ENCODE measurements at places on chromosomes 1 and 21. TPM values are rescaled to one million over a fixed set of nuclear protein-coding genes. Genes with fewer than 3 reads are reported as not detected.

The DYRK3 gene
- 21.1 TPM for total RNA-seq

- H3K4me1 ChIP-seq: no peaks in the 10 kb centered on the region
- 0 out of 2 replicates have a peak, but pooled peaks cover 2% of the 10 kb centered on the region for H3K27me3 ChIP-seq
- no peak overlapping the region for H3K4me3 ChIP-seq
- H3K27ac ChIP-seq: no peak overlapping the region
Observed at GRCh38 chr1:117045644-117046043, 14.5 kb upstream of the TTF2 start.

GRCh38 chr1:116133696-116134475 lies 22.7 kb downstream of the MAB21L3 start:
- no peak overlapping the region for H3K4me3 ChIP-seq
- H3K27me3 ChIP-seq: peaks cover 26% of the 10 kb centered on the region
- DNase-seq: no peak
- no peaks in the 10 kb centered on the region for H3K4me1 ChIP-seq
- no peak overlapping the region for H3K27ac ChIP-seq

DNA sequence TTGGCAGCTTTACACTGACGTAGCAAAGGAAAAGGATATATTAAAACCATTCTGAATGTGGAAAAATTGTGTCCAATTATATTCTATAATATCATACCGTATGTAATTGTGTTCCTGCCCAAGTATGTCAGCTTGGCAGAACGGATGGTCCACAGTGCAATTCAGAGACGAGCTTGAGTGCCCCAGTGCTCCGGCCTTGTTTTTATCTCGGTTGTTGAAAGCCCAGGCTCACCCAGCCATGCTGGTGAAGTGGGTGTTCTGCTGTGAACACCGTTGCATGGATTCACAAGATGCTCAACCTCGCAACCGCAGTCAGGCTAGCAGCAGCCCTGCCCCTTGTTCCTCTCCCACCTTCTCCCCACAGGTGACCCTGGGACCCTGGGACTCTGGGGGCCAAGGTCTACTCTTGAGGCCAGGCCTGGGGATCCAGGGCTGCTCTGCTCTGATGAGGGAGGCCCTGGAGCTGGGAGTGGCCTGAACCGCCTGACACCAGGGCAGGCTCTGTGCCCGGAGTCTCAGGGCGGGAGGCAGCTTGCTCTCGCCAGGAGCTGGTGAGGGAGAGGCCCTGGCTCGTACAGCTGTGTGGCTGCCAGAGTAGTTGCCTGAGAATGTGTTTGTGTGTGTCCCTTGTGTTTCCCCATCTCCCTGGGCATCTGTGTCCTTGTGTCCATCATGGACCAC lies 11.2 kb downstream of the PTPRF start:
- H3K27me3 ChIP-seq: no peaks in the 10 kb centered on the region
- H3K27ac ChIP-seq: no peak overlapping the region
- H3K36me3 ChIP-seq: peaks cover 28% of the 10 kb centered on the region
- DNase-seq: no peak

DNA sequence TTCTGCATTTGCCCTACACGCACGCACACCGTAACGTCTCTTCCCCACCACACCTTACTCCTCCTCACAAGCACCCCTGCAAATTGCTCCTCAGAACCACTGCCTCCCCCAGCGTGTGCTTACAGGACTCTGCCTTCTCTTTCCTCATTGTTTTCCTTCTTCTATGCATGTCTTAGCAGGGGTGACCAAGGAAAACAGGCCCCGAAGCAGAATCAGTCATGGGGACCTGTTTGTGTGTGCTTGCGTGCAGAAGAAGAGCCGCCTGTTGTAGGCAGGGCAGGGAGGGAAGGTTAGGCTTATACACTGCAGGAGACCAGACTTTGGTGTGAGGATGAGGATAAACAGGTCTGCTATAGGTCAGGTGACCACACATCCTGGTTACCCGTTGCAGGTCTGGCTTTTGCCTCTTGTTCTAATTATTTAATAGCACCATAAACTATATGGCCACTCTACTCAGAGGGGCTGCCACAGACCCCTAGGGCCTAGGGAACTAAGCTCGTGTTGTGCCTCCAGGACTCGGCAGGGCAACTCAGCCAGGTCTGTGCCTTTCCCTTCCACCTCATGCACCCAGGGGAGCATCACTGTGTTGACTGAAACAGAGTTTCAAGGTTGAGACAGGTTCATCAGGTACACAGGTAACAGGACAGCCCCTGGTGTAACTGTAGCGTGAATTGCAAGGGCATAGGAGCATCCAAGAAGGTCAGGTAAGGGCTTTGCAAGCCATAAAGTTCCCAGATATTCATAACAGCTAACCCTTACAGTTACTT lies 60.8 kb upstream of the EPS8L3 start:
- peak overlapping the region; percentile 46 for H3K27ac ChIP-seq
- H3K27me3 ChIP-seq: no peaks in the 10 kb centered on the region
- peaks cover 32% of the 10 kb centered on the region for H3K4me1 ChIP-seq
- DNase-seq: no peak

DNA sequence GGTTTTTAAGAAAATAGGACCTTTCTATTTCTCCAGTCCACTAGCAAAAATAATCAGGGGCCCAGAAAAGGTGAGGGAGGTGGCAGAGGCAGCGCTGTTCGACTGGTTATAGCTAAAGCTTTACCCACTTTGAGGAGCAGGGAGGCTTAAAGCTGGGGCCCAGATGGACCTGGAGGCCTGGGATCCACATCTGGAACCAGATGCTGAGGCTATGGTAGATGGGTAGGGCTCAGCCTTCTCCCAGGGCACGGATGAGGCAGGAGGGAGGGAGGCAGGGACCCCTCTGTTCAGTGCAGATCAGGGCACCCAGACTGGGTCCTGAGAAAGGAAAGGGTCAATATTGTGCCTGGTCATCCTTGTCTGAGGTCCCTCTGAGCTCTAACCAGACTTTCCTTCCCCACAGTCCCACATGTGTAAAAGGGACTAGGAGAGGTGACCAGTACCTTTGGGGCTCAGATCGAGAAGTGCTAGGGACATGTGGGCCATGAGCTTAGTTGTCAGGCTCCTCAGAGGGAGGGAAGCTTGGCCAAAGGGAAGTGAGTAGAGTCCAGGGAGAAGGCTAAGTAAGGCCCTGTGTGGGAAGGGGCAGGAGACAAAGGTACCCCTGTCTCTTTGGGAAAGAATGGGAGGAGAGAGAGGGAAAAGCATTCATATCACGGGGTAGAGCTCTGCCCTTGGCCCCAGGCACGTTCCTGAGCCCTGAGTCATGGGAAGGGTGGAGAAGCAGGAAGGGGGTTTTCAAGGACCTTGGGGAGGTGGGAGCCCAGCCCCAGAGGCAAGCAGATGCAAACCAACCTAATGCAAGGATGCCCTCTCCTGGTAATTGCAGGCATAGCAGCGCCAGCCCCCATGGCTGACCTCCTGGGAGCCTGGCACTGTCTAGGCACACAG lies 15.4 kb downstream of the LMNA start:
- peak overlapping the region; percentile 95 for H3K27ac ChIP-seq
- peak; percentile 97 for DNase-seq
- H3K27me3 ChIP-seq: no peaks in the 10 kb centered on the region
- H3K4me1 ChIP-seq: peaks cover 38% of the 10 kb centered on the region
- peaks cover 34% of the 10 kb centered on the region for H3K36me3 ChIP-seq

GRCh38 chr1:200369706-200370105 lies 40.1 kb downstream of the ZNF281 start:
- DNase-seq: no peak
- H3K27ac ChIP-seq: no peak overlapping the region
- no peaks in the 10 kb centered on the region for H3K27me3 ChIP-seq
- no peak overlapping the region for H3K4me3 ChIP-seq
- no peaks in the 10 kb centered on the region for H3K36me3 ChIP-seq

DNA sequence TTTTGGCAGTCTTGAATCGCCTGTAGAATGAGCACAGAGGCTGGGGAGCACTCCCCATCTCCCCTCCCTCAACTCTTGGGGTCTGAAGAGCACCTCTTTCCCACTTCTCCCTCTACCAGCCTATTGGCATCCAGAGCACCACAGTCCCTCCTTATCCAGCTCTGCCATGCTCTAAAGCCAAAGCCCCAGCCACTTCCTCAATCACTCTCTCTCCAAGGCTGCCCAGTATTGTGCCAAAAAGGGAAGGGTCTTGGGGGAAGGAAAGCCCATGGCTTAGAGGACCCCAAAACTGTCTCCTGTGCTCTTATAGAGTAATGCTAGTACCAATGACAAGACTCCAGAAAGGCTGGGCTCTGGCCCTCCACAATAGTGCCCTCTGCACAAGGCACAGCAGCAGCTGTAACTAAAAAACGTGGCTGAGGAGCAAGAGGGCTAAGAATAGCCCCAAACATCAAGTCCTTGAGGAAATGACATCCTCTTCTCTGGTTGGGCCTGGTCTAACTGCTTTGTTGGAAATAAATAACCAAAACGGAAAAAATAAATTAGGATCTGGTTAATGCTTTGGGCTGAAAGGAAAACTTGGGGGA lies 28.4 kb downstream of the SLC27A3 start:
- H3K4me3 ChIP-seq: no peak overlapping the region
- H3K4me1 ChIP-seq: 0 out of 2 replicates have a peak, but pooled peaks cover 3% of the 10 kb centered on the region
- H3K27me3 ChIP-seq: no peaks in the 10 kb centered on the region
- H3K36me3 ChIP-seq: peaks cover 17% of the 10 kb centered on the region

GRCh38 chr1:53693339-53693738 lies 45.6 kb downstream of the GLIS1 start:
- H3K27ac ChIP-seq: no peak overlapping the region
- DNase-seq: no peak
- H3K4me3 ChIP-seq: no peak overlapping the region
- H3K27me3 ChIP-seq: no peaks in the 10 kb centered on the region
- H3K4me1 ChIP-seq: peaks cover 2% of the 10 kb centered on the region
- no peaks in the 10 kb centered on the region for H3K36me3 ChIP-seq

DNA sequence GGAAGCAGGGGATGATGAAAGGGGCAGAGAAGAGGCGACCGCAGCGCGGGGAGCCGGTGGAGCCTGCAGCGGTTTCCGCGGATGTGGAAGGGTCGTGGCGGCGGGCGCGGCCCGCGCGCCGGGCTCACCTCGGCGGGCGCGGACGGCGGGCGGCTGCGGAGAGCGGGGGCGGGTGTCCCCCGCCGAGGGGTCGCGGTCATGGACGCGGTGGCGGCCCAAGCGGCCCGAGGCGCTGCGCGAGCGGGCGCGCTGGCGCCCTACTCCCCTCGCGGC lies 572 bp downstream of the LPGAT1 start:
- peak overlapping the region; percentile 34 for H3K27ac ChIP-seq
- H3K4me3 ChIP-seq: peak overlapping the region; percentile 81
- H3K36me3 ChIP-seq: no peaks in the 10 kb centered on the region
- no peak for DNase-seq
- H3K4me1 ChIP-seq: peaks cover 12% of the 10 kb centered on the region

DNA sequence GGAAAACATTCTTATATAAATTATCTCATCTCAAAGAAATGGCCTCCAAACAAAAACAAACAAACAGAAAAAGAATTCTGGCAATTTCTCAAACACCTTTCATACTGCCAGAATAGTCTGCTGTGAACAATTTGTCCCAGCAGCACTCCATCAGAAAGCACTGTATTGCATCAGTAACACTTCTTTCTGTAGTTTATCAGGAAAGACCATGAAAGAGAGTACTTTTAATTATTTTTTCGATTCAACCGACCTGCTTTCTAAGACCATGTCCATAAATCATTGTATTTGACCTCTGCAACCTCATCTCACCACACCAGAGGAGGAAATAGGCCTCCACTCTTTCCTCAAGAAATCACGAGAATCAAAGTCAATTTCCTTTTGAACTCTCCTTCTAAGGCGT lies 1579.9 kb downstream of the MRPL39 start:
- no peak overlapping the region for H3K4me3 ChIP-seq
- no peaks in the 10 kb centered on the region for H3K36me3 ChIP-seq
- H3K27me3 ChIP-seq: no peaks in the 10 kb centered on the region
- H3K27ac ChIP-seq: no peak overlapping the region
- no peaks in the 10 kb centered on the region for H3K4me1 ChIP-seq

GRCh38 chr1:208818770-208819445 lies 574.7 kb upstream of the PLXNA2 start:
- no peaks in the 10 kb centered on the region for H3K36me3 ChIP-seq
- no peak overlapping the region for H3K4me3 ChIP-seq
- DNase-seq: no peak
- H3K27ac ChIP-seq: no peak overlapping the region
- H3K4me1 ChIP-seq: no peaks in the 10 kb centered on the region
- no peaks in the 10 kb centered on the region for H3K27me3 ChIP-seq

DNA sequence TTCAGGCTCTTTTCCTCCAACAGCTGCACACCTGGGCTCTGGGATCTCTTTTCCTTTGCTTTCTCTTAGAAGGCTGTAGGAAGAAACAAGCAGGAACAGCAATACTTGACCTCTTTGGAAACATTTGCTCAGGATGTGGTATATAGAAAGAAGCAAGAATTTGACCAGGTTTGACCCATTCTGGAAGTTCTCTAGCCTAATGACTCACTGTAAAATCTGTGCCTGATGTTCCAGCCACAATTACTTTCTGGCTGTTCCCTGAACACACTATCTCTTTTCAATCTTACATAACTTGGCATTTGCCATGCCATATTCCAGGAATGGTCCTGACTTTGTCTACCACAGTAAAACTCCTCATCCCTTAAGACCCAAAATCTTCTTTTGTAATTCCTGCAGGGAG lies 419.9 kb upstream of the DAB1 start:
- DNase-seq: no peak
- H3K27ac ChIP-seq: no peak overlapping the region
- no peaks in the 10 kb centered on the region for H3K4me1 ChIP-seq
- no peak overlapping the region for H3K4me3 ChIP-seq
- H3K27me3 ChIP-seq: no peaks in the 10 kb centered on the region

- H3K36me3 ChIP-seq: no peaks in the 10 kb centered on the region
- no peak overlapping the region for H3K4me3 ChIP-seq
- no peak overlapping the region for H3K27ac ChIP-seq
Observed at GRCh38 chr1:41977326-41977725, 58.6 kb upstream of the HIVEP3 start.

- H3K4me1 ChIP-seq: no peaks in the 10 kb centered on the region
- H3K4me3 ChIP-seq: no peak overlapping the region
- no peak for DNase-seq
- no peak overlapping the region for H3K27ac ChIP-seq
Observed at GRCh38 chr1:14242870-14243269, 355.6 kb upstream of the KAZN start.

- H3K4me3 ChIP-seq: no peak overlapping the region
- H3K27ac ChIP-seq: no peak overlapping the region
- no peaks in the 10 kb centered on the region for H3K36me3 ChIP-seq
- no peaks in the 10 kb centered on the region for H3K4me1 ChIP-seq
- no peak for DNase-seq
Observed at GRCh38 chr1:62917314-62917713, 133.4 kb downstream of the ATG4C start.

- no peaks in the 10 kb centered on the region for H3K27me3 ChIP-seq
- no peaks in the 10 kb centered on the region for H3K4me1 ChIP-seq
Observed at GRCh38 chr1:246309247-246309884, 197.7 kb downstream of the SMYD3 start.

DNA sequence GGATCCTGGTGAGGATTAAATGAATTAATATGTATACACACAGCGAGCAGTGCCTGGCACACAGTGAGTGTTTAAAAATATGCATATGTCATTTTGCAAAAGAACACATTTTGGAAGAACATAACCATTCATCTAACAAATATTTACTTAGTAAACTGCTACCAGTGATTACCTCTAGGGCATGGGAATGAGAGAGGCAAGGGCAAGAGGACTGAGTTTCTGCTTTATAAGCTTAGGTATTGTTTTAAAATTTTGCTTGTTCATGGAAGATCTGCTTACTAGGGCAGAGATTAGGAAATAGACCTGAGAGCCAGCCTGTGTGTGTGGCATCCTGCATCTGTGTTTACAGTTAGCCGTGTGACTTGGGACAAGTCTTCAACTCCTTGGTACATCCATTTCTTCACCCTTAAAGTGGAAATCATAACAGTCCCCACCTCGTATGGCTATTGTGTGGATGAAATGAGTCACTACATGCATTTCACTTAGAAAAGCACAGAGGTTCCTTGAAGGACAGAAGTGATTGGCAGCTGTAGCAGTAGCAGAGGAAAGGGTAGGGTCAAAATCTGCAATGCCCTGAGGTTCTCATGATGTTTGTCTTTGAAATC lies 198.5 kb upstream of the FMN2 start:
- no peaks in the 10 kb centered on the region for H3K36me3 ChIP-seq
- no peak overlapping the region for H3K4me3 ChIP-seq
- H3K27ac ChIP-seq: no peak overlapping the region
- no peak for DNase-seq
- no peaks in the 10 kb centered on the region for H3K4me1 ChIP-seq
- no peaks in the 10 kb centered on the region for H3K27me3 ChIP-seq
